ENCODE measurements at places on chromosomes 6 and 20.

DNA sequence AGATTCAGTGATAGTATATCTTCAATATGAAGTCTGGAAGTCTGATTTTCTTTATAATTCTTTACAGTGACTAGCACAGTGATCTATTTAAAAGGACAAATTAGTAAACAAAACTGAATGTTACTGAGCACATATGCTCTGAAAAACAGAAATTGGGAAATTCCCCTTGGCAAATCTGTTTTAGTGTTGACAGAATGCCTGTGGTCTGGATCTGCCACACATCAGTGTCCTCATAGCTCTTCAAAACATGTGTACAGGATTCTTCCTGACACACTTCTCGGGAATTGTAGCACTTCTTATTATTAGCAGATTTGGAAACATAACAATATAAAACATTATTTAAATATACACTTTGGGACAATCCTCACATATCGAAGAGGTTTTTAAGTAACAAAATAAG lies 354.3 kb downstream of the COL12A1 start:
- DNase-seq = no peak

DNA sequence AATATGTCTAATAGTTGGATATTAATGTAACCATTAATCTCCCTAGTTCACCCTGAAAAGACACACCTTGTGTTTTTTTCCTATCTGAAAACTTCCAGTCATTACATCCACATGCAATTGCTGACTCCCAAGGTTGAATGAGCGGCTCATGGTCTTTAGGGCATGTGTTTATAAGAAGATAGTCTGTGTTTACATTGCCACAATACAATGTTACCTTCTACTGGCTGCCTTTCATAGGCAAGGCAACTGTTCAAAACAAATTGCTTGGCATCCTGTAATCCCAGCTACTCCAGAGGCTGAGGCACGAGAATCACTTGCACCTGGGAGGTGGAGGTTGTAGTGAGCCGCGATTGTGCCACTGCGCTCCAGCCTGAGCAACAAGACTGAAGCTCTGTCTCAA lies 86.8 kb upstream of the SHLD1 start:
- DNase-seq = no peak

- DNase-seq = no peak
Measured at GRCh38 chr6:37699138-37699766, 1.6 kb upstream of the MDGA1 start.

GRCh38 chr6:90187437-90188121 lies 109.1 kb downstream of the BACH2 start:
- no peak for DNase-seq

DNA sequence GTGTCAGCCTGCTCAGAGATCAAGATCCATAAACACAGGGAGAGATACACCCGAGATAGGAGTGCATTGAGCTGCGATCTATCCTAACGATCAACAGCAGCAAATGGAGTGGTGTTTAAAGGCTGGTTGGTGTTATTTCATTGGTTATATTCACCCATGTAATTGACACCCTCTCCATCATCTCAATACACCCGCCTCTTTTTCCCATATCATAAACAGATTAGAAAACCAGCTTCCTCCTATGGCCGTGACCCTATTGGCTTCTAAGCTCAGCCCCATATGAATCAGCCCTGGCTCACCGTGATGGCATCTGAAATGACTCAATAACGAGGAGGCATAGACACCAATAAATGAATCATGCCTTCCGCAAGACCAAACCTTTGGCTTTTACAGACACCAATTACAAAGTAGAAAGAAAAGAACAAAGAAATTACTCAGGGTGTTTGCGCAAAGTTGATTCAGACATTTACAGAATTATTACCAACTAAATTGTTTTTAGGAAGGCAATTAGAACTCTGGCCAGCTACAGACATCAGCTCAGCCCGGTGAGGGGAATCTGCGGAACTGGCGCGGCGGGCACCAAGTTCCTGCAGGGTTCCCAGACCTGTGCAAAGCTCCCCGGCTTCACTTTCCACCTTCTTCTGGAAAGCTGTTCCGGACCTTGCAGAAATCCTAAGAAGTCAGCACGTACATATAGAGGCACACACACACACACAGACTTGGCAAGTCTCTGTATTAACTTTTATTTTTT lies 11.5 kb downstream of the PMEPA1 start:
- no peak for DNase-seq

- no peak for DNase-seq
Measured at GRCh38 chr20:38633577-38634093, 32.0 kb downstream of the ARHGAP40 start.

- DNase-seq = no peak
Measured at GRCh38 chr6:126143761-126144251, 157.5 kb downstream of the TRMT11 start.

DNA sequence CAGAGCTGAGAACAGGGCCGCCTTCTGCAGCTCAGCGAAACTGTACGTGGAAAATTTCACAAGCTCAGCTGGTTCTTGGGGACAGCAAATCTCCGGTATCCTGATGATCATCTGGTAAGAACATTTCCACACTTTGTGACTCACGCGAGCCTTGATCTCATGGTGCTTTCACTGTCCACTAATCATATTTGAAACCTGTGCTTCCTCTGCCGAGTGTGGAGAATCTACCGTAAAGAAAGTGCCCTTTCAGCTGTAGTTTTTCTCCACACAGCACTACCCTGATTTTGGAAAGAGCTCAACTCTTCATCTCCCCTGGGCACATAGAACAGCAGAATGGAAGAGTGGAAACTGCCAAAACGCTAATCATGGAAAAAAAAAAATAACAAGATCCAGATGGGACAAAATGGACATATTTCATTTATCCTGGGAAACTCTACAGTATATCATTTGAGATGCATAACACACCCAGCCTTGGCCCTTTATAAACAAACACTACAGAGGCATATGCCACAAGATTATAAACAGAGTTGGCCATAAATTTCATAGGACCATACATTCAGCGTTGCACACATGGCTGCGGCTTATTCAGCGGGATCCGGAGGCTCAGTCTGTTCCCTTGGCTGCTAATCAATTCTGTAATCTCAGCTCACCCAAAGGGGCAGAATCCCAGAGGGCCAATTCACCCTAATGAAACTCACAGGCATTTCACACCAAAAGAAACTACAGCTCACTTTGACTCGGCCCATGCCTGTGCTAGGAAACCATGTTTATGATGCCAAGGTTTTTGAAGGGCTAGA lies 434.5 kb downstream of the HDGFL1 start:
- no peak for DNase-seq

GRCh38 chr6:4380881-4381281 lies 245.5 kb upstream of the ECI2 start:
- DNase-seq = no peak

GRCh38 chr6:54320871-54321270 lies 12.6 kb downstream of the TINAG start:
- no peak for DNase-seq

GRCh38 chr20:57210054-57210910 lies 56.2 kb downstream of the BMP7 start:
- no peak for DNase-seq

- DNase-seq = no peak
Measured at GRCh38 chr20:25744261-25744660, 47.6 kb upstream of the ZNF337 start.
